ENCODE measurements at places on chromosomes 1 and 21.

- no peak for DNase-seq
These were observed 148.9 kb upstream of the RUNX1 start for GRCh38 chr21:35197992-35198431.

- no peak for DNase-seq
These were observed 55.3 kb downstream of the RRAGC start for GRCh38 chr1:38804062-38804886.

- no peak for DNase-seq
These were observed 241.8 kb downstream of the TRABD2B start for GRCh38 chr1:47755101-47755990.

- no peak for DNase-seq
These were observed 5.6 kb downstream of the SESN2 start for GRCh38 chr1:28264897-28265296.

DNA sequence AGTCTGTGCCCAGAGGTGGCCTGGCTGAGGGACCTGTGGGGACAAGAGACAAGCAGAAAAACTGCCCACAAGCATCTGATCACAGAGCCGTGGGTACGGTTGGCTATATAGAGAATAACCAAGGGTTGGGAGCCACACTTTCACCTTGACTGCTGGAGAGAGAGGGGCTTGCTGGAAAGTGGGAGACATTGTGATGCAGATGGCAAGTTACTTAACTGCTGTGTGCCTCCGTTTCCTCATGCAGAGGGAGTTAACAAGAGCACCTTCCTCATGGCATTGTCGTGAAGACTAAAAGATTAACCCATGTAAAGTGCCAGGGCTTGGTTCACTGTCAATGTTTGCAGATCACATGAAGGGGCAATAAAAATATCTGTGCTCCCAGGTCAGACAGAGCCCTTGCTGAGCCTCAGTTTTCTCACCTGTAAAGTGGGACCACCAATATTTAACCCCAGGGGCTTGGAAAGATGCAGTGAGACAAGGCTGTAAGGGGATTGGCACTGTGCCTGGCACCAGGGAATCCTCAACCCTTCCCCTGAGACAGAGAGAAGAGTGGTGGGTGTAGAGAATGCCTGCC, 52.8 kb downstream of the SDC3 start:
- DNase-seq = no peak

DNA sequence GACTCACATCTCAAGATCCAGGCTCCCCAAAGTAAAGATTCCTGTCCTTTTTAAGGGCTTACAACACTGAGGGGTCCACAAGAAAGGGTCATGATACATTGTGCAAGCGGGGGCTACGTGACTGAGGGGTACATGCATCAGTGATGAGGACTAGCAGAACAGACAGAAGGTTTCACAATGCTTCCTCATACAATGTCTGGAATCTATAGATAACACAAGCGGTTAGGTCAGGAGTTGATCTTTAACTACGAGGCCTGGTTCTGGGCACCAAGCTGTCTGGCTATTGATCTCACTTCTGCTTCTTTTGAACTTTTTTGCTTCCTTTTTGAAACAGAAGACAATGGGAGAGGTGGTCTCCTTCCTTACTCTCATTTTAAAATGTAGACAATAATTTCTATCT, 718.6 kb downstream of the AMY1C start:
- no peak for DNase-seq

- no peak for DNase-seq
These were observed 6.8 kb downstream of the GPR137B start for GRCh38 chr1:236149003-236149595.

- DNase-seq = no peak
These were observed 8.7 kb downstream of the GNAT2 start for GRCh38 chr1:109610609-109611307.

DNA sequence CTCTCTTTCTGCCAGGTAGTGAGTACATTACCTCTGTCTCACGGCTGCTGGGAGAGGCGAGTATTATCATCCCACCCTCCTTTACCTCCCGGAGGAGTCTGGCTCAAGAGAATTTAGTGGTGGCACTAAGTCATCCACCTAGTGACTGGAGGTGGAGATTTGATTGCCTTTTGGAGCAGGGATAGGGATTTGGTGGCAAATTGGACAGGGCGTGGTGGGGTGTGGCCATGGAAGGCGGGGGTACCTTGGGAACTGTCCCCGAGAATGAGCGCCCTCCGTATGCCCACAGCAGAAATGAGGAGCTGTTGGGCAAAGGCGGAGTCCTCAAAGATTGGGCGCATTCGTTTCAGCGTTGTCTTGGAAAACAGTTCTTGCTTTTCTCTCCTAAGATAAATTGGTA, 32.1 kb upstream of the HMGN1 start:
- DNase-seq = no peak

GRCh38 chr1:21875621-21876063, 61.5 kb downstream of the HSPG2 start:
- no peak for DNase-seq

- DNase-seq = no peak
These were observed 20.9 kb upstream of the HSPA13 start for GRCh38 chr21:14403681-14404318.

DNA sequence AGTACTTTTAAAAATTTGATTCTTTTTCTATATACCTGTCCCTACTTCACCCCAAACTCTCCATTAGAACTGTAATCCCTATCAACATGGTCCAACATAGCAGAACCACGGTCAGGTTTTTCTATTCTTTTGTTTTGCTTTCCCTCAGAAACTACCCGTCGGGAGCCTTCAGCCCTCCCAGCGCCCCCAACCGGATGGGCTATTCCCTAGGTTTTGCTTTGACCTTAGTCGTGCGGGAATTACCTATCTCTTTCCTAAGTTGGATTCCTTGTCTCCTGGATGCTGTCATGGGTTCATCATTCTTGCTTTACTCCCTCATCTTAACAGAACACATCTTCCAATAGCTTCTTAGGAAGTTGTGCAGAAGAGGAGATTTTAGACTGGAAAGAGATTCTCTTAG, 97.5 kb upstream of the LBR start:
- DNase-seq = no peak

DNA sequence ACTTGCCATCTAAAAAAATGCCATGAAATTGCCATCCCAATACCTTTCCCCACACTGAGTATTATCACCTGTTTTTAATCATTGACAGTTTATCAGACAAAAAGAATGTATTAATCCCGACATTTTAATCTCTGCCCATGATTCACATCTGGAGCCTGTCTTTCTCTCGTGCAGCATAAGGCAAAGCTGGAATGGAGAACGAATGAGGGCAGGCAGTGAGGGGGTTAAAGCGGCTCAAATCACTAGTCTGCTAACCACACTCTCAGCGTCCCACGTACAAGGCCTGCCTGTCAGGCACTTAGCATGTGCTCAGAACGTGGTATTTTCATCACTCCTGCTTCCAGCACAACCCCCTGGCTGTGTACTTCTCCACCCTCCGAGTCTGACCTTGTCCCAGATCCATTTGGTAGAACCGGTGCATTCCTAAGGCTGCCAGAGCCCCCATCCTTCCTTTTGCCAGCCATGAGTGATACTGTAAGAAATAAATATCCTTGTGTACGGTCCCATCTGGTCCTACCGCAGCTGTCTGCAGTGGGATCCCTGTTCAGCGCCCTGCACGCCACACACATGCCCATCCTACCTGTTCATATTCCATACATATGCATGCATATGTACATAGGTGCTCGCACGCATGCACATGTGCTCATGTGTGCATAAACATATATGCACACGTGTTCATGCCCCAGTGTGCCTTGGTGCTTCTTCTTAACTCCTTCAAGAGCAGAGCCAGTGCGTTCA, 34.6 kb upstream of the FHAD1 start:
- DNase-seq = no peak

- no peak for DNase-seq
These were observed 65.8 kb downstream of the AK5 start for GRCh38 chr1:77347646-77348045.

GRCh38 chr1:147833231-147833860, 69.2 kb upstream of the GJA8 start:
- DNase-seq = no peak

- DNase-seq = no peak
These were observed at the start of gene COL18A1 for GRCh38 chr21:45404730-45405270. TSS of gene COL18A1 (plus strand) at chr21:45405165. CDS start at chr21:45405231, 66 bp downstream.

DNA sequence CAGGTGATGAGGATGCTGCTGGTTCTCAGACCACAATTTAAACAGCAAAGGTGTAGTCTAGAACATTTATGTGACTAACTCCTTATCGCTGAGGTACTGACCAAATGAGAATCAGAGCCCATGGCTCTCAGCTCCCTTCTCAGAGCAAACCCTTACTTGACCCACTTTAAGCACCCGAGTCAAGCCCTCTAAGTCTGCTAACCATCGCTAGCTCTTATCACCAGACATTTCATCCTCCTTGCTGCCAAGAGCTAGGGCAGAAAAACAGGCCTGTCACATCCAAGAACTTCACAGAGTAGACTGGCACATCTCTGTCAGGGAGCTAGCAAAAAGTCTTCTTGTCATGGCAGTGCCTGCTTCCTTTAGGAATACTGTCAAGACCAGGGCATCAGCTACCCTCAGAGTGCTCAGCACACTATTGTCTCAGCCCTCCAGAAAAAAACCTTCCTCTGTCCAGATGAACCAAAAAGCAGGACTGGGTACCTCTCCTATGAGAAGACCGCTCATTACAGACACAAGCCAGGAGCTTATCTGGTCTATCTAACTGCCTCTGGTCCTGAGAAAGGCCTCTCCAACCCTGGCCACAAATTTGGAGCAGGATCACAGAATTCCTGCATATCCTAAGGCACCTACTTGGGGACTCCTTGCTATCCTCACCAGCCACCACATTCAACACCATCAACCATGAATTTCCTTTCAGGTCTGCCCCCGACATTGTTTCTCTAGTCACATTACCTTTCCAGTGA, 26.2 kb downstream of the ERI3 start:
- no peak for DNase-seq

All from caudate nucleus (tissue), 63 donors.